Stimulated activated naive CD4-positive, alpha-beta T cell treated with Interleukin-2 at 50 U/mL for 16 hours (primary cell): ENCODE measurements at places on chromosomes 1 and 21.
A peak's percentile ranks its signal among the peaks of the same experiment; 100 is the strongest.

GRCh38 chr1:216057063-216057462 is 366.2 kb downstream of the USH2A start:
- DNase-seq: no peak

DNA sequence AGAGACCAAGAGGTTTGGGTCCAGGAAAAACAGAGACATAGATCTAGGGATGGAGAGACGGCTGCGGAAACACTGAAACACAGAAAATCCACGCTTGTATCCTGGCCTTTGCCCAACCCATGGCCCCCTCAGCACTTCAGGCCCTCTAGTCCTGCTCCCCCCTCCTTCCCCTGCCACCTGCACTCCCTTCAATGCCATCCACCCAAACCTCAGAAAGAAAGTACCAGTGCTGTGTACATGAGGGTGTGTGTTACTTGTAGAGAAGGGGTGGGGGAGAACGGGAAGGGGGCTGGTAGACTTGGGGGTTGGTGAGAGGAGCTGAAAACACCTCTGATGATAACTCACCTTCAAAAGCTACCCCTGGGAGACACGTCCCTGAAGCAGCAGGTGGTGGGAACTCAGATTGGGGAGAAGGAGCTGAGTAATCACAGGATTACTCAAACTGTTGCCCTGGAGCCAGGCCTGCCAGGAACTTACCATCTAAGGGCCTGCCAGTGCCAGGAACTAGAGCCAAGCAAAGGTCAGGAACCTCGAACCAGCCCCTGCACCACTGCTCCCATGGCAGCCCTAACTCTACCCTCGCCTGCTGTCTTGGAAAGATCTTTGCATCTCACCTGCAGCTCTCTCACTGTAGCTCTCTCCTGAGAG is 11.5 kb downstream of the RORC start:
- no peak for DNase-seq

DNA sequence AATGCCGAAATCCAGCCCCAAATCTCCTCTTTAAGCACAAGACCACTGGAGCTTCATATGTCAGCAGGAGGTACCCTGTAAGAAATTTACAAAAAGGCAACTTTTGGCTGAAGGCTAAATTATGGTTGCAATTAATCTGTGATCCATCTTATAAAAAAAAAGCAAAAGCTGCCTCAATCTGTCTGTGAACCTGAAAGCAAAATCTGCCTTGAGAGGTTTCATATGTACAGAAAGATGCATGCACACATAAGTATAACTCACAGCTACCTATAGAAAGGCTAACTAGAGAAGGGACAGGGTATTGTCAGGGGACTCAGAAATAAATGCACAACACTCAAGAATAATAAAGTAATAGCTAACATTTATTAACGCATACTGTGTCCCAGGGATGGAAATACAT is 964.2 kb upstream of the ADGRL2 start:
- no peak for DNase-seq

DNA sequence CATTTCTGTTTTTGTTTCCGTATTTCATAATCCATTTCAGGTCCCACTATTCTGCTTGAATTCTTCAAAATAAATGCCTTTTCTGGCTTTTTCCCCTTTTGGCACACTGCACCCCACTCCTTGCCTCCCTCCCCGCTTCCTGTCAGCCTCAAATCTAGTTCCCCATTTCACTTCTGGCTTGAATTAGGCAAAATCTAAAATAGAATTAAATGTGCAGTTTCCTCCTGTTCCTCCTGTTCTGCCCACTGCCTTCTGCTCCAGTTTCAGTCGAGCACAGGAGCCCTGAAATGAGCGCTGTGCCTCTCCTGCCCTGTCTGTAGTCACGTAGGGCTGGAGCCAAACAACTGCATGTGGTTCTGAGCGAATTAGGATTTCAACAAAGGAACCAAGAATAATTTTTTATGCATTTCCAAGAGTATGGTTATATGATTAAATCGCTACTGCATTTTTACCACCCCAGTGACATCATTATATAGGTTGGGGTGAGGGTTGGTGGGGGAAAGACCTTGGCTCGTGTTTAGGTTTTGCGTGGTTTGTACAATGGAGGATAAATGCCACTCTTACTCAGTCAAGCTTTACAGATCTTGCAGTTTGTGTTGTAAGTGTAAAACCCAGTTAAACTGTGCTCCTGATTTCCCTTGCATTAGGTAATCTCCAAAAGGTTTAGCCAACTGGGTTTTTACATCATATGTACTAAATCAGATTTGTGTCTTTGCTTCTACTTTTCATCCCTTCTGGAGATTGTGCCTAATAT is 114.9 kb downstream of the VPS13D start:
- DNase-seq: no peak

DNA sequence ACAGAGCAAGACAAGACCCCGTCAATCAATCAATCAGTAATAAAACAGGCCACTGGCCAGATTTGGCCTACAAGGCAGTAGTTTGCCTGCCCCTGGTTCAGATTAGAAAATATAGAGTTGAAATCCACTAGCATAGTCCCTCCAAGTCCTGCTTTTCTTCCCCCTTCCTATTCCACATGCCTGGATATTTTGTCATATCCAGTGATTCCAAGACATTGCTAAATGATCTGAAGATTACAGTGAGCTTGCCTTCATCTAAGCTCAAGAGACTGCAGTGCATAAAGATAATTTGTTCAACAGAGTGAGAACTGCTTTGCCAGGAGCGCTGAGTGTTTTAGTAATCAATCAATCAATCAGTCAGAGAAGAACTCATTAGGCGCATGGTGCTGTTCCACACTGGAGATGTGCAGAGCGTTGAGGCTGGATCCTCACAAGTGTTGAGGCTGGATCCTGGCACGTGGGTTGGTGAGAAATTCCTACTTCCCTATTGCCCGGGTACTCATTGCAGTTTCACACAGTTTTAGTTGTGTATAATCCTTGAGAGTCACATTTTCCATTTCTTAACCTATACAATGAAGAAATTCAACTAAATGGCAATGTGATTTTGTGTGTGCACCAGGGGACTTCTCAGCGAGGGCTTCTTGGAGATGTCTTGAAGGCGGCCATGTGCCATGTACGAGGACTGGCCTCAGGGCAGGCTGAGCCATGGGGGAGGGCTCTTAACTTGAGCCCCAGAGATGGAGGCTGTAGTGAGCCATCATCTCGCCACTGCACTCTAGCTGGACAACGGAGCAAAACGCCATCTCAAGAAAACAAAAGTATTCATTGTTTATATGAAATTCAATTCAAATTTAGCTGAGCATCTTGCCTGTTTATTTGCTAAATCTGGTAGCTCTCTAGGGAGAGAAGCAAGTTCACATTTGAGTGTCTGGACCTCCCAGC is 76.3 kb downstream of the TOMM20 start:
- no peak for DNase-seq

- DNase-seq: no peak
These were observed 32.9 kb downstream of the TNFSF18 start for GRCh38 chr1:173017792-173018191.

- DNase-seq: no peak
These were observed 949.3 kb downstream of the MRPL39 start for GRCh38 chr21:24658026-24658425.

- DNase-seq: no peak
These were observed 13.7 kb downstream of the PI4KB start for GRCh38 chr1:151313501-151313900.

- no peak for DNase-seq
These were observed 79.9 kb upstream of the LAMC2 start for GRCh38 chr1:183106166-183106565.

GRCh38 chr1:220708936-220709801 is 19.0 kb downstream of the C1orf115 start:
- no peak for DNase-seq

DNA sequence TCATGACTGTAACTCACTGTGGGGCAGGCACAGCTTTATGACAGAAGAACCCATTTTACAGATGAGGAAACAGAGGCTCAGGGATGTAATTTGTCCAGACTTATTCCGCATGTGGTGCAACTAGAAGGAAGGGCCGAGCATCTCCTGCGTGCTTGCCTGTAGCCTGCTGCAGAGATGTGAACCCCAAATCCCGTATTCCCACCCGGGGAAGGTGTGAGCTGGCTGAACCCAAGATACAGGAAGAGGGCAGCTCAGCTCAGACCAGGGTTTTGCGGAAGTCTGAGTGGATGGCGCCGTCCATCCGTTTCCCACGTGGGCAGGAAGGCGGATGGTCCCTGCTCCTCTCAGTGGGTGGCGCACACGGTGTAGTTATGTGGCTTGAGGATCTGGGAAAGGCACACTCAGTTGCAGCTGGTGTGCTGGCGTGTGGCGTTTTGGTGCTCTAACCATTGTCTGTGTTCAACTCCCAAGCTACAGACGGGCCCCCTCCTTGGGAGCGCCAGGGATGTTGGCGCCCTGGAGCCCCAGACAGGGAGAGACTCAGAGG is 1.2 kb downstream of the CROCC start:
- no peak for DNase-seq

- DNase-seq: no peak
These were observed 396.2 kb downstream of the PLPP3 start for GRCh38 chr1:56183151-56183550.

DNA sequence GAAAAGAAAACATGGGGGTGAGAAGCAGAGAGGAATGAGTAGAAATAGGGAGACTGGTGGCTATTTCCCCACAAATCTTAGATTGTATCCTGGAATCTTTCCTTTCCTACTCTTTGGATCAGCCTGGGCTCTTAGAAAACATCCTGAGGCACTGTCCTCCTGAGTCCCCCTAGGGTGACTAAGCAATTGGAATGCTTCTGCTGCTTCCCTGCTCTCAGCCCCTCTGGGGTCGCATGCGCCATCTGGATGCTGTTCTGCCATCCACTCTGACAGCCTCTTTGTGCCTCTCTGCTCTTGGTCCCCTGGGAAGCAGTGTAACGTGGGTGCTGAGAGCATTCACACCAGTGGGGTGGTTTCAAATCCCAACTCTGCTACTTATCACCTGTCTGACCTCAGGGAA is 443.0 kb downstream of the SIPA1L2 start:
- no peak for DNase-seq

- DNase-seq: no peak
These were observed 113.7 kb downstream of the RUNX1 start for GRCh38 chr21:34935452-34935851.

- no peak for DNase-seq
These were observed 127.1 kb downstream of the S1PR1 start for GRCh38 chr1:101363891-101364318.

DNA sequence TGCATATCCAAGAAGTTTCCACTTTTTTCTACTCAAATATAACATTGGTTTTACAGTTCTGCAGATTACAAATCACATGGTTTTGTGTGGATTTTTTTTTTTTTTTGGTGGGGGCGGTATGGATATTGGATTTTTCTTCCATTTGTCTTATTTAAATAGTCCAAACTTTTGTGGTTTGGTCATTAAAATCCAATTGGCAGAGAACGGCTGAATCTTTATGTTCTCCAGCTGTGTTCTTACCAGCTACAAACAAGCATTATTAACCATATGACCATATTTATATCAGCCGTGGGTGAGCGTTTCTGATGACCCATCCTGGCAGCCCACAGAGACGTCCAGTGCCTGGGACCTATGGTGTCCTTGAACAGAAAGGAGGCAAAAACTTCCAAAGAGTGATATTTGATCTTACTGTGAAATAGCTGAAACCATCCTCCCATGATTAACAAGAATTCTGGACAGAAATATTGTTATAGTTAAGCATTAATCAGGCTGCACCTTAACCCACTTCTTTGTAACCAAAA is 200.4 kb downstream of the LYPLAL1 start:
- DNase-seq: no peak

GRCh38 chr1:227919906-227920305 is 27.8 kb downstream of the WNT9A start:
- no peak for DNase-seq

- no peak for DNase-seq
These were observed 126.5 kb upstream of the KCNK1 start for GRCh38 chr1:233487408-233487807.

DNA sequence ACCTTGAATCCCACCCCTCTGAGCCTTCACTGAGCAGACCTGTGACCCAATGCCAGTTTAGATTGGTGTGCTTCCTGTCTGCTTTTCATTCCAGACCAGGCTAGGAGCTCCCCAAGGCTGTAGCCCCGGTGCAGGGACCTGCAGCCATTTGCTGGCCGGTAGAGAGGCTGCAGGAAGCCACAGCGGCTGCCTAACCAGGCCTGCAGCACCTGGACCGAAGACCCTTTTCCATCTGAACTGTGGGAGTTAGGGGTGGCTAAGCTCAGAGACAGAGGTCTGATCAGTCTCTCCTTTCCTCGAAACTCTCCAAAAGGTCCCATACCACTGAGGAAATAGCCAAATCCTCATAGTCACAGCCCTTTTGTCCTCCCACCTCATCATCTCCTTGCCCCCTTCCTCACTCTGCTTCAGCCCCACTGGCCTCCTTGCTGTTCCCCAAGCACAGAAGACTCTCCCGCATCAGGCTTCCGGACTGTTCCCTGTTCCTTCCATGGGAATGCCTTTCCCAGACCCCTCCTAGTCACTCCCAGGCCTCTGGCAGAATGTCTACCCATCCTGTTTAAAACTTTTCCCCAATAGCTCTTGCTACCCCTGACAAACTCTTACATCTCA is 674 bp upstream of the TTC4 start:
- DNase-seq: no peak

DNA sequence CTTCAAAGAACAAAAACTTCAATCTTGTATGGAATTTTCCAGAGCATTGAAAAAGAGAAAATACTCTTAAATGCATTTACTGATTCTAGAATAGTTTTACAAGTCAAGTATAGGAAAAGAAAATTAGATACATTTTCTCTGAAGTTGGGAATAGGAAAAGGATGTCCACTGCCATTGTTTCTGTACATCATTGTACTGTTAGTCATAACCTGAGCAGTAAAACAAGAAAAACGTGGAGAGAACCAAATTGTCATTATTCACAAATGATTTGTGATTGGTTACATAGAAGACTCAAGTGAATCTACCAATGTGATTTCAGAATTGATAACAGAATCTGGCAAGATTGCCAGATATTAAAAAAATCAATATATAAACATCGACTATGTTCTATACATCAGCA is 27.4 kb downstream of the PRKACB start:
- DNase-seq: no peak

DNA sequence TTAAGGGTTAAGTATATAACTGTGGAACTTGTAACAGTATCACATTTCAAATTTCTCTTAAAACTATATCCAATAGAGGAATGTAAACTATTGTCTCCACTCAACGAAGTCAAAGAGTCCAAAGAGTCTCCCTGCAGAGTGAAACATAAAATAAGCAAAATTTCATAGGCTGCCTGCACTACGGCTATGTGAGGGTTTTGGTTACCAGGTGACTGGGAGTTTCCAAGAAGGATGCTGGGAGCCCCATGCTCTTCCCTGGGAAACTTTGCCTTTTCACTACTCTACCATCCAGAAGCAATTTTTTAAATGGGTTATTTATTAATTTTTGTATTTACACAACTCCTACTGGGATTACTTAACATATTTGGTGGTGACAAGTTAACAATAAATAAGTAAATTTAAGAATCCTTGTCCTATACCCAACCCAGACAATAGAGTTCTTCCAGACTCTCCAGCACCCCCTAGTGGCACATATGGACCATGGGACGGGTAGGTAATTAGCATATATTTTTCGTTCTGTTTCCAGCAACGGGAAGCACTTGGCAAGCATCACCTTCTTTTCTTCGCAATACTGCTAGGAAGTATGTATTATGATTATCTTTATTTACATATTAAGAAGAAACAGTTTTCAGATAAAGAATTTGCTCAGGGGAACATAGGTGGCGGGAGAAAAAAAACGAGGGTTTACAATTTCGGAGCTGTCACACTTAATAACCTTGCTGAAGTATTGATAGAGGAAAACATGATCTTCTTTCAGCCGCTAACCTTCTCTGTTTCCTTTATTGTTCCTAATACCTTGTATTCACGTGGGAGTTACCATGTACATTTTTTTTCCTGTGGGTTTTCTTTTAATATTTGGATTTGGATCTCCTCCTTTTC is 3.5 kb downstream of the FMO2 start:
- peak; percentile 9 for DNase-seq
